Suppressor macrophage treated with lipopolysaccharide for 4 hours (primary cell): ENCODE measurements at places on chromosomes 4 and X.

GRCh38 chr4:1992468-1993168 is 16.2 kb downstream of the NELFA start:
- DNase-seq = no peak

GRCh38 chr4:16227462-16227868 is 1.2 kb upstream of the TAPT1 start:
- DNase-seq = peak; percentile 57

- no peak for DNase-seq
These were observed 64.3 kb upstream of the CD99 start for GRCh38 chrX:2626750-2627149.

- DNase-seq = peak; percentile 87
These were observed 30.8 kb upstream of the NDP start for GRCh38 chrX:44003975-44004374.

DNA sequence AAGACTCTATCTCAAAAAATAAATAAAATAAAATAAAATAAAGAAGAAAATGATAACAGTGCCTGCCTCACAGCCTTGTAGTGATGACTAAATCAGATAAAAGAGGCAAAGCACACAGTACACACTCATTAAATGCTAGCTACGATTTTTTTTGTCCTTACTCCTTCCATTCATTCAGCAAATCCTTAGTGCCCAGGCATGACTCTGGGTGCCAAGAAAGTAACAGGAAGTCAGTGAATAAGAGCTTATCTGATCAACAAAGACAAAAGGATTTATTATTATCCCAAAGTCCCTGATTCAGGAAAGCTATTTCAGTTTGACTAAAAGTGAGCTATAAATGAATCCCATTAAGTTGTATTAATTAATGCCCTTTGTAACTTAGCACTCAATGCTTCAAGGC is 92.7 kb downstream of the SH3KBP1 start:
- no peak for DNase-seq

GRCh38 chr4:31998807-31999206 is 1278.6 kb downstream of the PCDH7 start:
- DNase-seq = no peak

- no peak for DNase-seq
These were observed 26.5 kb downstream of the GUCY1A1 start for GRCh38 chr4:155693015-155693663.

- DNase-seq = no peak
These were observed 82.9 kb upstream of the PNPLA4 start for GRCh38 chrX:8010105-8010504.

DNA sequence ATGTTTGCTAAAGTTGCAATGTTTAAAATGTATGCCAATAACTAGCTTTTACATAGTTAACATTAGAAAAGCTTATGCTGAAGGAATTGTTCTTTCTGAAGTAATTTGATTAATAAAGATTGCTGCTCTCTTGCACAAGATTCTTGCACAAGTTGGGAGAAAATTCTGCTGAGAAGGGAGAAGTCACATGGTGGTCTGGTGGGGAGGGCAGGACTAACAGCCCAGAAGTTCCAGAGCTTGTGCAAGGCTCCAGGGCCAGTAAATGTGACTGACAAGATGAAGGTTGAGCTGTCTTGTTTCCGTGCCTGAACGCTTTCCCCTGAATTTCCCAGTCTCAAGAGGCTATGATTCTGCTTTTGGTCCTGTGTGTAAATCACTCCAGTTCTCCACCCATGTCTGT is 112.9 kb upstream of the VCX start:
- DNase-seq = no peak

- no peak for DNase-seq
These were observed 1333.9 kb upstream of the TENM3 start for GRCh38 chr4:180909279-180909678.

DNA sequence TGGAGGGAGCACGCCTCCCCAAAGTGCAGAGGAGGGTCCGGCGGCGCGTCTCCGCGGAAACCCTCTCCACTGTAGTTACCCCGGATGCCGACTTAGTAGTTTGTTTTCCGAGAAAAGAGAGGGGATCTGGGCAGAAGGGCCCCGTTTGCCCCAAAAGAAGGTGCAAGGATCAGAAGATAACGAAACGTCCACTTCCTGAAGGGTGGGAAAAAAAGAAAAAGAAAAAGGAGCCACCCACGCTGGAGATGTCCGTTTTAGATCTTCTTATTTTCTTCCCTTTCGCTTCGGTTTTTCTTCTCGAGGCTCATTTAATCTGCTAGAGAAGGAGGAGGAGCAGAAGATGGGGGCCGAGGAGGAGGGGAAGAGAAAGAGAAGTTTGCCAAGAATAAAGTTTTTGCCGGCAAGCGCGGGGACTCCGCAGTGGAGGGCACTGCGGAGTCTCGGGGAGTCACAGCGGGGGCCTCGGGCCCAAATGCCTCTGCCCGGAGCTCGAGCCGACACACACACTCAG is 517 bp downstream of the LEF1 start:
- DNase-seq = no peak

GRCh38 chr4:104751468-104751867 is 256.8 kb upstream of the CXXC4 start:
- DNase-seq = no peak

DNA sequence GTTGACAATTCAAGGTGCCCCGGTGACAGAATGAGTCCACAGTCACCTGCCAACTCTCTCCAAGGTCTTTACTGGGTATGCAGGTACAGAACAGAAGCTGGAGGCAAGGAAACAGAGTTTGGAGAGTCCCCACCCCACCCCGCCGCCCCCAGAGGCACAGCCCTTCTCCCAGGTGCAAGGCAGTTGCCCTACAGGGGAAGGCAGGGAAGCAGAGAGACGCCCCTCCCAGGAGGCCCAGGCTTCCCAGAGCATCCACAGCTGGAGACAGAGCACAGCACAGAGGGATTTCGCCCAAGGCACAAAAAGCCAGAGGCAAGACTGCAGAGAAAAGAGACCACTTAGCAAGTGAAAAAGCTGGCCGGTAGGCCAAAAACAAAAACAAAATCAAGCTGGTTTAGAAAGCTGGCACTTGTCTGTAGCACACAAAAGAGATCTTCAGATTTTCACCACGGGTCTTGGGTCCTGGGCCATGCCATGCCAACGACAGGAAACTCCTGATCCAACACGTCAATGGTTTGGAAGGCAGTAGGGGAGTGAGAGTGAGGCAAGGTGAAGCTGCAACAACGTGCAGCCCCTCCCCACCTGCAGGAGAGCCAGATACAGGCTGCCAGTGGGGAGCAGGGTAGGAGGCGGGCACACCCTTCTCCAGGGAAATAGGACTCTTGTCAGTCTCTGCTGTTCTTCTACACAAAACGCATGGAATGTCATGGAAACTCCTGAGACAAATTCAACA is 113.3 kb downstream of the AFAP1 start:
- DNase-seq = no peak

GRCh38 chrX:114952696-114953095 is 64.7 kb downstream of the IL13RA2 start:
- no peak for DNase-seq

DNA sequence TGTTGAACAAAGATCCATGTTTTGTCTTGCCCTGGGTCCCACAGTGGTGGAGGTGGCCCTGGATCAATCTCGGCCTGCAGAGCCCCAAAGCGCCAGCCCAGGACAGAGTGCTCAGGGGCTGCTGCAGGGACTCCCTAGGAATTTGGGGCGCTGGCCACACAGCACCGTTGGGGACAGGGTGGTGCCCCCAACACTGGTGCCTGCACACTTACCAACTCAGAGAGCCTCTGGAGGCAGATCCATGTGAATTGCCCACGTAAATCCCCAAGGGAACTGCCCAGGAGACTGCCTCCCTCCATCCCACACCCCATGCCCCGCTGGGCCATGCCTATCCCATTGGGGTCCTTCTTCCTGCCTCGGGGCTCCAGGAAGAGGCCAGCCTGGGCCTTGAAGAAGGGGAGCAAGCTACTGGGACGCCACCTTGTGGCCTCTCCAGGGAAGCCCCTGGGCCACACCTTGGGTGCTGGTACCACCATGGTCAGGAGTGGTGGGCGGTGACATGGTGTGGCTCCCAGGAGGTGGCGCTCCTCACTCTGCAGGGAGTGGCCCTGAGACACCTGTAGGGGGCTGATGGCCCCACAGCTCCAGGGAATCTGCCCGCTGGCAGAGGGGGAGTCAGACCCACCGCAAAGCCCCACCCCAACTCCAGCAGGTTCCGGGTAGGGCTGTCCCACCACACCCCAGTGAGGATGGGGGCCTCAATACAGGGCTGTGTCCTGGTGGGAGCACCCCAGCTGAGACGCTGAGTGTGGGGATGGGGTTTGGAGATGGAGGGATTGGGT is 22.8 kb downstream of the CFAP99 start:
- DNase-seq = peak; percentile 74

DNA sequence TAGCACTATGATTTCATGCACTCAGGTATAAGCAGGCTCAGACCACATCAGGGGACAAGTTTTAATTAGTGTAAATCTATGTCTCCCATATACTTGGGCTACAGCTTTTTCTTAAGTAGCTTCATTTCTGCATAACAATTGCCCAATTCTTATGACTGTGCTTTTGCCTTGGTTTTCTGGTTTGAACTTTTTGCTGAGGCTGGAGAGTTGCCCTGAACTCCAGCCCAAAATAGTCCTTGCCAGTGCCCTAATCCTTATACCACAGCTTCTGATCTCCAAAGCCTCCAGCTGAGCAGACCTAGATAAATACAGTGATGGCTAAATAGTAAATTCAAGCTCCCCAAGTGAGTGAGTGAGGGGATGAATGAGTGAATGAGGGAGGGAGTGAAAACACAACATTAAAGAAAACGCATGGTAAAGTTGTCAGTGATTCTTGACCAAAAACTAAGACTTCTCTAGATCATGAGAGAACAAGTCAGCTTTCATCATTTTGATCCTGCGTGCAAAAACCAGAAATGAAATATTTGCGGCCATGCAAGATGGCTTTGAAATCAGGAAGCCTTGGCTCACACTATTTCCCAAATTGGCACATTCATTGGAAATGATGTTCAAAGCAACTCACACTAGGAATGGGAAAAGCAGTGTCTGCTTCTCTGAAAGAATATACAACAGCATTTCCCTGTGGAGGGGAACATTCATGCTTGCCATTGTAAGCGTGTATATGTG is 437.1 kb upstream of the CTSO start:
- no peak for DNase-seq

GRCh38 chrX:24702362-24703184 is 8.9 kb downstream of the POLA1 start:
- DNase-seq = no peak

DNA sequence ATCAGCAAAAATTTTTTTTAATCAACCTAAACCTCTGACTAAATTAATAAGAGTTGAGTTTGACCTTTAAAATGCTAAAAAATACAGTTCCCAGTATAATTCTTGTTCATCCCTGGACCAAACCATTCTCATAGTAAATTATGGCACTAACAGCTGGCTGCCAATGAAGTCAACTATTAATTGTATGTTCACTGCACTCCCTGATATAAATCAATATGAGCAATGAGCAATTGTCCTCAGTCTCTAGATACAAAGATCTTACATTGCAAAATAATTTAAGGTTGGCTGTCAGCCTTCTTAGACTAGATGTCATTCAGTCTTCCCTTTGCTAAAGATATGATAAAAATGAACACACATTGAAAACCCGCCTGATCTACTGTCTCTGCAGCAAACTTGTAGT is 39.3 kb downstream of the NKX6-1 start:
- no peak for DNase-seq

DNA sequence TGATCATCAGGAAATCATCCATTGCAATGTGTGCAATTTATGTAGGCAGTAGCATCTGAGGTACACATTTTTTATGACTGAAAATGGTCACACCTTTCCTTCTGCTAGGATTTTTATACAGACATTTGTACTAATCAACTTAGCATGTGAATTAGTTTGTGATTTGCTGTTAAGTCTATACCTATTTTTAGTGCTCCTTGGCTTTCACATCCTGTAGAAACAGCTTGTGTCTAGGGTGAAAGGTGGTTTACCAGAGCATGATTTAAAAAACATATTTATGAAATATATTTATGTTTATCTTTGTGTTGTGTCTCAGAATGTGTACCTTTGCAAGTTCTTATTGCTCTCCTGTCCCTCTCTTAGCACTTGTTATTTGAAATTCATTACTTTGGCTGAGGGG is 916.0 kb downstream of the TECRL start:
- no peak for DNase-seq

DNA sequence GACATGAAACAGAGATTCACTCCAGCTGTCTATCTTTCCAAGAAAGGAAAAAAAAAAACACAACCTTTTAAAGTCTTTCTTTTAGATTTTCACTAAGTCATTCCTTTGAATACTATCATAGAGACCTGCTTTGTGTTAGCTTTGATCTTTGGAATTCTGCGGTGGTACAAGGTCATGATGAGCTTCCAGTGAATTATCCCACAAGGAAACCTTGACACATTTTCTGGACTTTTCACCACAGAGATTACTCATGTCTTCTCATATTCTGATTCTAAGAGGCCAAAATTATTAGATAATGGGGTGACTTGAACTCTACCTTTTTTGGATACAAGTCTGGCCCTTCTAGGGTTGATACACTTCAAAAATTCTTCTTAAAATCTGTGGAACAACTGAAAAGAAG is 201.6 kb downstream of the PACRGL start:
- DNase-seq = no peak

GRCh38 chrX:102714994-102715393 is 2.7 kb downstream of the GPRASP2 start:
- DNase-seq = no peak

- no peak for DNase-seq
These were observed 53.3 kb downstream of the NFKB1 start for GRCh38 chr4:102554482-102554881.

DNA sequence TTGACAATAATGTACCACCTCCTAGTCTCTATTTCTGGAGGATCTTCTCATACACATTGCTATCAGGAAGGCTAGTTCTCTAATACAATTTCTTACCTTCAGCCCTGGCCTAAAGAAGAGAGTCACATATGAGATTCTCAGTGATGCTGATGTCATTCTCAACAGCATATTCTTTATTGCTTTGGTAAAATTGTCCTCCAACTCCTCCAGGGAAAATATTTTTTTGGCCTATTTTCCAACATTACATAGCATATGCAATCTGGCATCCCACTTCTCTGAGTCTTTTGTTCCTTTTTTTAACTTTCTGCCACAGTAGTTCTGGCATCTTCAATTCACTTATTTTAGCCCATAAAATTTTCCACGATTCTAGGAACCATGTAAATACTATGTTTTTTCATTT is 2363.1 kb downstream of the ARAP2 start:
- no peak for DNase-seq

GRCh38 chrX:70141373-70141772 is 8.1 kb downstream of the IGBP1 start:
- DNase-seq = no peak

- DNase-seq = no peak
These were observed 41.6 kb downstream of the TMA16 start for GRCh38 chr4:163536091-163536490.

DNA sequence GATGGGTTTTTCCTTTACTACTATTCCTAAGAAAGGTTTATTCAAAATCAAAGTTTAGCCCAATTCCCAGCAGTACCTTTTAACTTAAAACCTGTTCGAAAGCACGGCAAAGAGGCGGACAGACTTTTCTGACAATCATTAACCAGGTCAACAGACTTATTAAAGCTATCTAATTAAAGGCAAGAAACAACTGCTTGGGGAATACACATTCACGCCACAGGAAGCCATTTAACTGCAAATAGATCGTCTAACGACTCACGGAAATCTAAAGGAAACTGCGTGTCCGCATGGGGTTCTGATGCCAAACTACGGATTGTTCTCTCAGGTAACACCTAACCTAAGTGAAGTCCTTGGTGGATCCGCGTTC is 663 bp upstream of the USP53 start:
- DNase-seq = no peak

GRCh38 chr4:118357601-118358000 is 4.8 kb upstream of the PRSS12 start:
- DNase-seq = no peak
